Stimulated activated CD8-positive, alpha-beta memory T cell treated with anti-CD3 and anti-CD28 coated beads, Interleukin-15, amount 100 ng/mL, for 4 hours (primary cell): ENCODE measurements at places on chromosomes 7 and 10.

DNA sequence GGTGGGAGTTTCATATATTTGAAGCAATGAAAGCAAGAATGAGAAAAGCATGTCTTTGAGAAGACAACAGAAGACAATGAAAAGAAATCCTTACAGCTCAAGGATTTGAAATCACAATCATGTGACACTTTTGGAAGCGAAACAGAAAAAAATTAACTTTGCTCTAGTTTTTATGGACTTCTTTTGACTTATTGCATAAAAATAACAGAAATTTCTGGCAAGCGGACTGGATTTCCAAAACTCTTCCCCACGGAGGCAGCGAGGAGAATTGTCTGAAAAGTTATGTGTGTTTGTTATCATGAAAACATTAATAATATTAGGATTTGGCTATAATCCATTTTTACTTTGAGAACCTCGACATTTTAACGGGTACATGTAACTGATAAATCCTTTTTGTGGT lies 223.3 kb downstream of the LRMDA start:
- no peak for DNase-seq

- no peak for DNase-seq
These were observed 26.0 kb upstream of the HYAL4 start for GRCh38 chr7:123819001-123819400.

DNA sequence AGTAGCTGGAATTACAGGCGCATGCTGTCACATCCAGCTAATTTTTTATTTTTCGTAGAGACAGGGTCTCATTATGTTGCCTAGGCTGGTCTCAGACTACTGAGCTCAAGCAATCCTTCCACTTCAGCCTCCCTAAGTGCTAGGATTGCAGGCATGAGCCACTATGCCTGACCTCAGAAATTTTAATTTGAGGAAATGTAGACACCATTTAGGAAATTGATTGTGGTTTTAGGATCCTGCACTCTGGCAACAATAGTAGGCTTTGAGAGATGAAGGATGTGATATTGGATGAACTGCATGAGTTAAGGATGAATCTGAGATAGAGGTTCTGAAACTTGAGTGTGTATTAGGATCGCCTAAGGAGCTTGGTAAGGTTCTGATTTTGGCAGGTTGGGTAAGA lies 66.5 kb downstream of the PPP1R9A start:
- no peak for DNase-seq

DNA sequence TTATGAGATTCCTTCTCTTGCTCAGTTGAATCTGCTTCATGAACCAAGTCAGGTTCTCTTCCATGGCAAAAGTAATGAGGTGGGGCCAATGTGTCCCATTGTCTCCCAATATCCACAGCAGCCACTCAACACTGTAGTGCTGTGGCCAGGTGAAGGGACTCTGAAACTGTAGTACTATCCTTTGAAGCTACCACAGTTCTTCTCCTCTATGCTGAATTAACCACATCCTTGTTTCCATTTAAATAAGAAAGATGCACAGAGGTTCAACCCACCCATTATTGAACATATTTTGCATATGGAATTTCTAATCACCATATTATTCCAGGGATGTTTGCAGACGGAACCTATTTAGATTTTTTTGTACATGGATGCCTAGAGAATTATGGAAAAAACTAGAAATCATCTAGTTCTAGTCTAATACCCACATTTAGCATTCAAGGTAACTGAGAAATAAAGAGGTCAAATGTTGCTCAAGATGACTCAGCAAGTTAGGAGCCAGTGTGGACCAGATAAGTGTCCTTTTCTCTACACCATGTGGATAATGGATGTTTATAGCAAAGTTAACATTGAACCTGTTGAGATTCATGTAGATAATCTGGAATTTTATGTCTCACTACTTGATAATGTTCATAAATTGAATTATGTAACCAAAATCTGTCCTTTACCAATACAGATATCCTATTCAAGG lies 64.5 kb downstream of the LRRTM3 start:
- no peak for DNase-seq

DNA sequence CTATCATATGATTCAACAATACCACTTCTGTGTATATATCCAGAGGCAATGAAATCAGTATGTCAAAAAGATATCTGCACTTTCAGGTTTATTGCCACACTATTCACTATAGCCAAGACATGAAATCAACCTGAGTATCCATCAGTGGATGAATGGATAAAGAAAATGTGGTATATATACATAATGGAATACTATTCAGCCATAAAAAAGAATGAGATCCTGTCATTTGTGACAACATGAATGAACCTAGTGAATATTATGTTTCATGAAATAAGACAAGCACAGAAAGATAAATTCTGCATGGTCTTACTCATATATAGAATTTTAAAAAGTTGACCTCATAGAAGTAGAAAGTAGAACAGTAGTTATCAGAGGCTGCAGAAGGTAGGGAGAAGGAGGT lies 281.1 kb downstream of the BAMBI start:
- no peak for DNase-seq

GRCh38 chr7:126303926-126304325 lies 948.8 kb downstream of the GRM8 start:
- DNase-seq: no peak

GRCh38 chr10:76786504-76787072 lies 851.0 kb downstream of the KCNMA1 start:
- no peak for DNase-seq

- no peak for DNase-seq
These were observed 51.0 kb downstream of the ARL5B start for GRCh38 chr10:18710201-18710653.

DNA sequence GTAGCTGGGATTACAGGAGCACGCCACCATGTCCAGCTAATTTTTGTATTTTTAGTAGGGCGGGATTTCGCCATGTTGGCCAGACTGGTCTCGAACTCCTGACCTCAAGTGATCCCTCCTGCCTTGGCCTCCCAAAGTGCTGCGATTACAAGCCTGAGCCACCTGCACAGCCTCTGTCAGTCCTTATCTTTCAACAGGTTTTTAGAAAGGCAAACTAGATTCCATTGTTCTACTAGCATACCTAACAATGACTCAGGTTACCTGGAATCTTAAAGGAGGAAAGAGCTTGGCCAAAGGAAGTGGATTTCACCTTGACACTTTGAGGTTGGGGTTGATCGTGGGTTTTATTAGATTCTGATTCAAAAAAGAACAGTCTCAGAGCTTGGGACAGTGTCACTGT lies 3.2 kb downstream of the ABCC2 start:
- no peak for DNase-seq

DNA sequence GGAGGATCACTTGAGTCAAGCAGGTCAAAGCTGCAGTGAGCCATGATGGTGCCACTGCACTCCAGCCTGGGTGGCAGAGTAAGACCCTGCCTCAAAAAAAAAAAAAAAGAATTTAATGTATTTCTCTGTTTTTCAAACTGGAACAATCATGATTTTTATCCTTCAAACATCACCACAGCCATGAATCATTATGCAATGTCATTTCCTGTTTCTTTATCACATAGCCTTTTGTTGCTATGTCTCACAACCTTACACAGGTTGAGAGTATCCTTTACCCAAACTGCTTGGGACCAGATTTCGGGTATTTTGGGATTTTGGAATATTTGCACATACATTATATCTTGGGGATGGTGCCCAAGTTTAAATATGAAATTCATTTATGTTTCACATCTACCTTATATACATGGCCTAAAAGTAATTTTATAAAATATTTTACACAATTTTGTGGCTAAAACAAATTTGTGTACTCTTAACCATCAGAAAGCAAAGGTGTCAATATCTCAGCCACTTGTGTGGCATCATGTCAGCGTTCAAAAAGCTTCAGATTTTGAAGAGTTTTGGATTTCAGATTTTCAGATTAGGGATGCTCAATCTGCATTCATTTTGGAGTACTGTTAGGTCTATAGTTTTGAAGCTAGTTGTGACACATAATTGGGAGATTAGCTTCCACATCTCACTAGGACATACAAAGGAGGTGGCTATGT lies 8.2 kb downstream of the NT5C3A start:
- DNase-seq: no peak

- no peak for DNase-seq
These were observed 277.6 kb downstream of the REEP3 start for GRCh38 chr10:63798599-63799498.

GRCh38 chr10:129168660-129169059 lies 298.4 kb upstream of the MGMT start:
- no peak for DNase-seq

GRCh38 chr10:35546824-35547225 lies 58.3 kb upstream of the GJD4 start:
- no peak for DNase-seq

- no peak for DNase-seq
These were observed 8.1 kb downstream of the MPP7 start for GRCh38 chr10:28294809-28295208.

GRCh38 chr10:11238893-11239292 lies 221.2 kb downstream of the CELF2 start:
- no peak for DNase-seq

- no peak for DNase-seq
These were observed 618.2 kb upstream of the MGMT start for GRCh38 chr10:128848810-128849209.

DNA sequence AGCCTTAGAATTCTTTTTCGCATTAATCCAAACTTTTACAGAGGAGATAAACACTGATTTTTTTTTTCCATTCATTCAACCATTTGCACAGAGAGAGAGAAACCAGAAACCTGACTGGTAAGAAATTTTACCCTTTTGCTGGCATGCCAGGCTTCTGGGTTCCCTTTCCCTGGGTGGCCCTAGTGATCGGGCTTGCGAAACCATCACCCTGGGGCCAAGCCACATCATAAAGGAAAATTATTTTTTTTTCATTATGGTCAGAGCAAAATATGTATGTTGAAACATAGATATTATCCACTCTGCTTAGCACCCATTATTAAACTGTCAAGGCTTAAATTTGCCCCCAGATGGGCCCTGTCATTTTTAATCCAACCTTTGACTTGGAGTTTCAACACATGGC lies 55.4 kb upstream of the INHBA start:
- DNase-seq: no peak

DNA sequence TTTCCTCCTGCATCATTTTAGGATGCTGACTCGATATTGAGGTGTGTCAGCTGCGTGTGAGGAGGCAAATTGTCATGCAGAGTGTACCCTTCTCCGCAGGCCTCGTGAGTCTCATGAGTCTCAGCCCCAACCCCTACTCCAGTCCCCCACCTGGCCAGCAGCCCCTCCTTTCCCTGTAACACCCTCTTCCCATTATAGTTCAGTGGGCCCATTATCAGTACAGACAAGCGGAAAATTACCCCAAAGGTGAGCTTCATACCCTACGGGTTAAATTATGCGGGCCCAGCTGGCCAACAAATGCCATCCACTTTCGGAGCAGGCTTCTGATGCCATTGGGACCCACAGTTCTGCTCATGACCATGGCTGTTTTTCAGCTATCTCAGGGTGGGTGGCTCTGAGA lies 25.2 kb downstream of the SFTPD start:
- DNase-seq: no peak

DNA sequence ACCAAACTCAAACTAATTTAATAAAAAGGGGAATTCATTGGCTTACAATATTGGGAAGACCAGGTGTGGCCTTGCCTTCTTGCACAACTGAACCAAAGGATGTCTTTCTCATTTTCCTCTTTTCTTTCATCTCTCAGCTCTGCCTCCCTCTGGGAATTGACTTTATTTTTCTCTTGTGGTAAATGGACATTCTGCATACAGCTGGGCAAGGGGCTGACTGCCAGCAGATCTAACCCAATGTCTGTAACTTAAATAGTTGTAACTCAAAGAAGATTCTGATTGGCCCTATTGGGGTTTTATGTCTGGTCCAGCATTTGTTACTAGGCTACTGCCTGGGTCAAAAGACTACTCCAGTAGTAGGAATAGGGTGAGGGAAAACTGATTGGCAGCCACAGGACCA lies 15.3 kb downstream of the PTTG1IP2 start:
- DNase-seq: no peak

DNA sequence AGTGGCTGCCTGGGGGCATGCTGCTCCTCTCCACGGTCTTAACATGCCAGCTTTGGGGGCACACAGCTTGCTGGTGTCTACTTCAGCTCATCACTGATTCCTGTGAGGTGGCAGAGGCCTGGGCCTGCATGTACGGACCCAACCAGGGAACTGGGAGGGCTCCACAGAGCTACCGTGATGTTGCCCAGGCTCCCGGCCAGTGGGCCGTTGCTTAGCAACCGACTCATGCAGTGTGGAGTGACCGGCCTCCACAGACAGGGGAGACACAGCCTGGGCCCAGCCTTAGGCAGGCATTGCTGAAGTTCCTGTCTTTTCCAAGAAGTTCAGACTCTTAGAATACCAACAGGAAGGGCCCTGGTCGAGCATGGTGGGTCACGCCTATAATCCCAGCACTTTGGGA lies 25.8 kb upstream of the SH2B2 start:
- DNase-seq: no peak

- no peak for DNase-seq
These were observed 348.9 kb upstream of the BMPER start for GRCh38 chr7:33556472-33556871.

- no peak for DNase-seq
These were observed 57.4 kb downstream of the PPP1R17 start for GRCh38 chr7:31744294-31744874.
